Femur (tissue), 1 donor: ENCODE measurements at places on chromosomes 7 and 10.

DNA sequence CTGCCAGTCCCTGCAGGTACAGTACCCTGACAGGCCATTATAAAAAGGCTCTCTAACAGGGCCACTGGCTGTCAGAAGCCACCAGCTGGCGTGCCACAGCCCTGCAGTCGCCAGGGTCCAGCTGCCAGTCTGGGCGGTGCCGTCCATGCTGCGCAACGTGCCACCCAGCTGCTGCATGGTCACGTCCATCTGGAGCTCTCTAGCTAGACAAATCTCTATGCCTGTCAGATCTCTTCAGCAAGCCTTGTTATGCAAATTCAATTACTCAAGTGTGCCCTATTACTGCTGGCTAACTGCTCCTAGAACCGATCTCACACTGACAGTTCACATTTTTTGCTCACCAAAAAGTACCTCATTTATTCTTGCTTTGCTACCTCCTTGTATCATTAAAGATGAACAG, 75.9 kb downstream of the HIBADH start:
- DNase-seq = peak; percentile 69

- DNase-seq = no peak
These were observed 163.7 kb downstream of the SND1 start for GRCh38 chr7:127815631-127816145.

DNA sequence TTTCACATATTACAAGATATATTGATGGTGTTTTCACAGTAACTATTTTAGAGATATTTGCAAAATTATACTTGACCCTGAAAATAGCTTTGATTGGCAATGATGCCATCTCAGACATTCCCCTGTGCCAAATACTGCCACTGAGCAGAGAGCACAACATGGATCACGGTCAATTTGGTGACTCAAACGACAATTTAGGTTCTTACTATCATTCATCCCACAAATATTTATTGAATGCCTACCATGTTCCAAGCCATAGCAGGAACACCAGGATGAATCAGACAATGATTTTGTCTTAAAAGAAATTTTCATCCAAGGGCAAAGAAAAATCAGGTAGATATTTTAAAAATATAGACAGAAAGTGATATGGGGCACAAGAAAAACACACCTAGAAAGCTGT, 153.2 kb upstream of the ADO start:
- DNase-seq = no peak

DNA sequence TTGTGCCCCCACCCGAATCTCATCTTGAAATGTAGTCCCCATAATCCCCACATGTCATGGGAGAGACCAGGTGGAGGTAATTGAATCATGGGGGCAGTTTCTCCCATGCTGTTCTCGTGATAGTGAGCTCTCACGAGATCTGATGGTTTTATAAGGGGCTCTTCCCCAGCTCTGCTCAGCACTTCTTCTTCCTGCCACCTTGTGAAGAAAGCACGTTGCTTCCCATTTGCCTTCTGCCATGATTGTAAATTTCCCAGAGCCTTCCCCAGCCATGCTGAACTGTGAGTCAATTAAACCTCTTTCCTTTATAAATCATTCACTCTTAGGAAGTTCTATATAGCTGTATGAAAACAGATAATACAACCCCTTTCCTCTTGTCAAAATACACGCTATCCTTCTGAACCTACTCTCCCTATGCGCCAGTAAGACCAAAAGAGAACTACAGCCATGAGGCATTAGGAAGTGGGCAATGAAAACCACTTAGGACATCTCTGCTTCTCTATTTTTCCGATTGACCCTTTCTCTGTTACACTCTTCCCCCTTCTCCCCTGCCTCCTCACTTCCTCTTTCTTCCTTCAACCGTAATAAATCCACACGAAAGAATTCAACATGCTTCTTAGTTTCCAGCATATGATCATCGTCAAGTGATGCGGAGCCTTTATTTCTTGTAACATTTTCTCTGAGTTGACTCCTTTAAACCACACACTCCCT, 101.2 kb upstream of the WDR11 start:
- no peak for DNase-seq

DNA sequence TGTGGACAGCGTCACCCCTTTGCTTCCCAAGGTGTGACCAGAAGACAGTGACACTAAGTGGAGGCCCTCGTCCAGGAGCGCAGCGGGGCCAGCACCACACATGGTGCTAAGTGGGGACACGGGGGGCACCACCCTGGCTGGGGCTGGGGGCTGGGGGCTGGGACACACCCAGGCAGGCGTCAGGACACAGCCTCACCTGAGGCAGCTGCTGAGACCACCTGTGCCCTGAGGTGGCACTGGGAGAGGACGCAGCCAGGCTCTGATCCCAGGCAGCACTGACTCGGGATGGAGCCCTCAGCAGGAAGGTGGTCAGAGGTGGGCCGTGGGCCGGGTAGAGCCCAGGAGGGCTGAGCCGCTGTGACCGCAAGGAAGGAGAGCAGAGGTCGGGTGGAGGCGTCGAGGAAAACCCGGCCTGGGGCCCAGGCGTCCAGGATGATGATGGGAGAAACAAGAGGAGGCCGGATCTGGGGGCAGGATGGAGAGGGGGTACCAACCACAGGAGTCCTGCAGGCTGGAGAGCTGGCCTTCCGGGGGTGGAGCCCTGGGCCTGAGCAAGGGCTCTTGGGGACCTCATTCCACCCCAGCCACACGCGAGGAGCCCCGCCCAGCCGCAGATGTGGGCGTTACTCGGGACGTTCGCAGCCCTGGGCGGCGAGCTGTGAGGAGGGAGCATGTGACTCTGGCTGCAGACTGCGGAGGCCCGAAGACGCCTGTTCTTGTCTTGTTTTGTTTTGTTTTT, 22.5 kb downstream of the LRRC27 start:
- no peak for DNase-seq

GRCh38 chr10:91879515-91880170, 29.6 kb downstream of the FGFBP3 start:
- no peak for DNase-seq

DNA sequence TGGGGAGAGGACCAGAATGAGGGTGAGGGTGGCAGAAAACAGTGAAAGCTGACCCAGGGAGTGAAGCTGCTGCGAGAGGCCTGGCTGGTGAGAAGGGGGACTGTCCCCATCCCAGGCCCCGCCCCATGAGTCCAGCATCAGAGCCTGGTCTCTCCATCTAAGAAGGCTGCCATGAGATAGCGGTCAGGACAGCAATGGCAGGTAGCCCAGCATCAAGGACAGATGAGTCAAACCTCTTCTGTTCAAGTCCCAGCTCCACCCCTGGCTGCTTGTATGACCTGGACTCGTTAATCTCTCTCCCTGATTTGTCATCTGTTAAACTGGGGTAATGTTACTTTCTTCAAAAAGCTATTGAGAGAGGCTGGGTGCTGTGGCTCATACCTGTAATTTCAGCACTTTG, 22.2 kb downstream of the GPNMB start:
- no peak for DNase-seq

- DNase-seq = no peak
These were observed 46.6 kb upstream of the MKX start for GRCh38 chr10:27792216-27792615.

DNA sequence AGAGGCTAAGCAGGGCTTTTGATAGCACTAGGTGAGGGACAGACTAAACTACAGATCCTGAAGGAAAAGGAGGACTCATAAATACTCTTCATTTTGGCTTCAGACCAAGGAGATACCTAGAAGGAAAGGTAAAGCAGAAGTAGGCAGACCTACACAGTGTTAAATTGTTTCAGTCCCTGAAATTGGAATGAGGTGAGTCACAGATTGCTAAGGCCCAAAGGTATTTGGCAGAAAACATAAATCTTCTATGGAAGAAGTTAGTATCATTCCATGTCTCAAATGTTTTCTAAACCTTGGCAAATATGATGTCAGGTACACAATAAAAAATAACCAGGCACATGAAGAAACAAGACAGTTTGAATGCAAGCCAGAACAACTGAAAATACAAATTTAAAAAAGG, 30.0 kb downstream of the MTERF1 start:
- no peak for DNase-seq

- DNase-seq = no peak
These were observed 436.1 kb upstream of the FOXK1 start for GRCh38 chr7:4245866-4246470.

DNA sequence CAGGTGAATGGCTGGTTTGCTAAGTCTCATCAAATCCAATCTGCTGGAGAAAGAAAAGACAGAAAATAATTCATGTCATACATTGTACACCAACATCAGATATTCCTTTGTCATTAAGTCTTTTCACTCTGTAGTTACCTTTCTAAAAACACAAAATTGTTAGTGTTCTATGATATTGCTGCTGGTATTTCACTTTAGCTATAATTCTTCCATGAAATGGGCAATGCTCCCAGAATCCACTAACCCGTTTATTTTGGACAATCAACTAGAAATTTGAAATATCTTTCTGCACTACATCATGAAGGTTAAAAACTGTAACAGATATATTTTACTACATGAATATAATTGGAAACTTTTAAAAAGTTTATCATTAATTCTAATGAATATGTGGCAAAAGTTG, 181.3 kb downstream of the C7orf25 start:
- DNase-seq = no peak
